LNCaP clone FGC (cell line): ENCODE measurements at places on chromosomes 4 and X.
A peak's percentile ranks its signal among the peaks of the same experiment; 100 is the strongest.

- DNase-seq = no peak
Measured at GRCh38 chr4:104022831-104023230, 303.0 kb upstream of the TACR3 start.

- DNase-seq = no peak
Measured at GRCh38 chr4:9925750-9926439, 95.4 kb downstream of the SLC2A9 start.

DNA sequence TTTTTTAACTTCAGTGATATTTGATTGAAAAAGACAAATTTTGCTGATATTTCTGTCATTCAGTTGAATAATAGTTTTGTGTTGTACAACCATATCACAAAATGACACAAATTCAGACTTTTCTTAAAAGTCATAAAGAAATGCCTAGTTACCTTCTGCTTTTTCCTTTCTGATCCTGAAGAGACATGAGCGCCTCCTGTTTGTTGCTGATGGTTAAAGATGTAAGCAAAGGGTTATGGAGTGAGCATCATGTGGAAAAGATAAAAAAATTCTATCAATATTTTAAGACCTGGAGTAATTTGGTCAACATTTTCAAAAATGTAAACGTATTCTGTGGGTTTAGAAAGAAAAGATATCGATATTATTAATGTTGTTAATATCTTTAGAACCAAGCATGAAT, 669.9 kb upstream of the NR3C2 start:
- DNase-seq = no peak

- DNase-seq = no peak
Measured at GRCh38 chr4:77050962-77051361, 24.8 kb downstream of the CCNI start.

GRCh38 chr4:175930471-175930870, 118.4 kb upstream of the GPM6A start:
- DNase-seq = no peak

- DNase-seq = no peak
Measured at GRCh38 chr4:74223801-74224200, 65.9 kb downstream of the MTHFD2L start.

DNA sequence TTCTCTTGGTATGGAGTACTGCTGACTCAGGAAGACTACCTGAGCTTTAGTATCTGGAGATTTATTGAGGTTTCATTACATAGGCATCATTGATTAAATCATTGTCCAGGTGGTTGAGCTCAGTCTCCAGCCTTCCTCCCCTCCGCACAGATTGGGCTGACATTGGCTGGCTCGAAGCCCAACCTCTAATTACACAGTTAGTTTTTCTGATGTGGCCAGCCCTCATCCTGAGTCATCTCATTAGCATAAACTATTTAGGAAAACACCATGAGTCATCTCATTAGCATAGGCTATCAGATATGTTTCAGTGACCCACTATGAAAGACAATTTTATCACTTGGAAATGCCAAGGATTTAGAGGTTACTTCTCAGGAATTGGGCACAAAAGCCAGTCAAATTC, 93.9 kb upstream of the ANKRD50 start:
- no peak for DNase-seq

DNA sequence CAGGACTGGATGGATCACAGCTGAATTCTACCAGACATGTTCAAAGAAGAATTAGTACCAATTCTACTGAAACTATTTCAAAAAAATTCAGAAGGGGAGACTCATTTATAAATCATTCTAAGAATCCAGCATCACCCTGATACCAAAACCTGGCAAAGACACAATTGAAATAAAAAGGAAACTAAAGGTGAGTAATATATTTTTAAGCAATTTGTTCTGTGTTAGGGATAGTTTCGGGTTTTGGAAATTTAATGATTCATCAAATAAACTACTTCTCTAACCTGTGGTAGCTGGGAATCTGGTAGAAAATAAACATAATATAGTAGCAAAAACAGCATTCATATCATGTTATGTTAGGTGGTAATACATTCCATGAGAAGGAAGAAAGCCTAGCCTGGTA, 662.2 kb upstream of the BOD1L1 start:
- DNase-seq = no peak

GRCh38 chrX:48086082-48086481, 14.6 kb upstream of the ZNF630 start:
- DNase-seq = no peak

DNA sequence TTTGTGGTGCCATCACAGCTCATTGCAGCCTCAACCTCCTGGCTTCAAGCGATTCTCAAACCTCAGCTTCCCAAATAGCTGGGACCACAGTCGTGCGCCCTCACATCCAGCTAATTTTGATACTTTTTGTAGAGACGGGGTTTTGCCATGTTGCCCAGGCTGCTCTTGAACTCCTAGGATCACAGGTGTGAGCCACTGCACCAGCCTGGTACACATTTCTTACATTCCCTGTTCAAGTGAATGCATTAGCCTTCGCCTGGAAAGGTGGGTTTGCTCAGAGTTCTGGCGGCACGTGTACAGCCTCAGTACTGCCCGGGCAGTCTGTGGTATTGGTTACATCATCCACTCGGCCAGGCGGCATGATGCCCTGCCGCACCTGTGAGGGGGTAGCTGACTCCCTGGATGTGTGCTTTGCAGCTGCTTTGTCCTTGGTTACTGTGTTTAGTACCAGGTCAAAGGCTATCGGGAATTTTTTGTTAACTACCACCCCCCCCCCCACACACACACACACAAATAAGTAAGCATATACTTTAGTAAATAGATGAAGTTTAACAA, 57.1 kb downstream of the TNIP2 start:
- DNase-seq = no peak

- no peak for DNase-seq
Measured at GRCh38 chrX:48919947-48920717, 1.3 kb upstream of the PIM2 start.

DNA sequence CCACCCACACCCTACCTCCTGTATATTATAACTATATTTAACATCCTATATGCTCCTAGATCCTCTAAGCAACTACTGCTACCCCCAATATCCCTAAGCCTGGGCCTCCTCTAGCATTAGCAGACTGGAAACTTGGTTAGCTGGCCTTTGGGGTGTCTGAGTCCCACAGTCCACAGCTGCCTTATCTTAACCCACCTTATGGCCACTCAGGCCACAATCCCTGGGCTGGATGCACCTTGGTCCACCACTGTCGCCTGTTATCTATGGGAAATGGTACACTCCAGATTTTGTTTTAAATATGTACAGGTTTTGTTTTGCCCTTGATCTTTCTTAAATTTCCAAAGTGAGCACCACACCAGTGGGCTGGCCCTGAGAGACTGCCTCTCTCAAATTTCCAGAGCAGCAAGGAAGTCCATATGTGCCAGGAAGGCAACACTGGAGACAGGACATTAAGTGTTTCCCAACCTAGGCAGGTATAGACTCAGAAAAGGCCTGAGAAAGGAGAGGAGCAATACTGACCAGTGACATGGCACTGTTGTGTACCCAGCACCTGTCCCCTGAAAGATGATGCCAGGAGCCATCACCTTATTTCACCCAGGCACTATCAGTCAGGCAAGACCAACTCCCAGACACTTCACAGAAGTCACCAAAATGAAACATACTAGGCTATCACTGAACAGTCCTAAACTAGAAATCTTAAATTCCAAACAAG, 921 bp downstream of the PFKFB1 start:
- no peak for DNase-seq

- DNase-seq = no peak
Measured at GRCh38 chr4:102554482-102554881, 53.3 kb downstream of the NFKB1 start.

- no peak for DNase-seq
Measured at GRCh38 chrX:132610536-132610935, 121.7 kb upstream of the MBNL3 start.

DNA sequence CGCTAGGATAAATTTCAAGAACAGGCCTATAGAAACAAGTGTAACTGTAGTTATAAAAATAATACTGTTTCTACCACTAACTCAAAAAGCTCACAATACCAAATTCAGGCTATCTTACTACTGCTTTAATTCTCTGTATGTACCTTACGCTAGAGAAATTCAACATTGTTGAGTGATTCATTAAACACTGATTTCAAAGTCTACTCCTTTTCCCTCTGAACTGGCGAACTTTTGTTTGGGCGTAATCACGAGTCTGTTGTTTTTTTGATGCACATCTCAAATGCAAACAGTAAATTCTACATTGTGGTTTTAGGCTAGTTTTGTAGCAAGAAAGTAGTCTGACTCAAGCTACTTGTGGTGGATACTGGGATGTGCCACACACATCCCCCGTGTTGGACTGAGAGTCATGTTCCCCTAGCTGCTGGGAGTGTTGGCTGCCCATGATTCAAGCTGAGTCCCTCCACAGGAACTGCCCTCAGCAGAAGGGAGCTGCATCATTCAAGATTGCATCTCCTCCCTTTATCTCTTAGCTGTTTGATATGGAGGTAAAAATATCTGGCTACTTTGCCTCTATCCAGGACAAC, 406.1 kb downstream of the RAPGEF2 start:
- DNase-seq = no peak

GRCh38 chrX:150160656-150161055, 202.5 kb upstream of the MAMLD1 start:
- no peak for DNase-seq

DNA sequence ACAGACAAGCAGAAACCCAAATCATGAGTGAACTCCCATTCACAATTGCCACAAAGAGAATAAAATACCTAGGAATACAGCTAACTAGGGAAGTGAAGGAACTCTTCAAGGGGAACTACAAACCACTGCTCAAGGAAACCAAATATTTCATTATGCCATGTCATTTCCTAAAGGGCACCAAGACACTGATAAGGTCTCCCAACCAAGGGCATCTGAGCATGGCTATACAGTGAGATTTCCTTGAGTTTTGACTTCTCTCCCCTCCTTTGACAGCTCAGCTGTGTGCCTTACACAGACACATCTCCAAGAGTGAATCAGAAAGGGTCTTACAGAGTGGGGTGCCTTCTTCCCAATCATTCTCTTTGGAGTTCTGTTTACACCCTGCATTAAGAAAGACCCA, 40.4 kb downstream of the PCDH7 start:
- DNase-seq = no peak

GRCh38 chr4:38170338-38171169, 210.4 kb downstream of the PTTG2 start:
- no peak for DNase-seq

- DNase-seq = no peak
Measured at GRCh38 chr4:159070742-159071141, 32.1 kb upstream of the RAPGEF2 start.

- no peak for DNase-seq
Measured at GRCh38 chr4:118760493-118760892, 75.3 kb downstream of the METTL14 start.

- no peak for DNase-seq
Measured at GRCh38 chr4:163598489-163598888, 104.0 kb downstream of the TMA16 start.

DNA sequence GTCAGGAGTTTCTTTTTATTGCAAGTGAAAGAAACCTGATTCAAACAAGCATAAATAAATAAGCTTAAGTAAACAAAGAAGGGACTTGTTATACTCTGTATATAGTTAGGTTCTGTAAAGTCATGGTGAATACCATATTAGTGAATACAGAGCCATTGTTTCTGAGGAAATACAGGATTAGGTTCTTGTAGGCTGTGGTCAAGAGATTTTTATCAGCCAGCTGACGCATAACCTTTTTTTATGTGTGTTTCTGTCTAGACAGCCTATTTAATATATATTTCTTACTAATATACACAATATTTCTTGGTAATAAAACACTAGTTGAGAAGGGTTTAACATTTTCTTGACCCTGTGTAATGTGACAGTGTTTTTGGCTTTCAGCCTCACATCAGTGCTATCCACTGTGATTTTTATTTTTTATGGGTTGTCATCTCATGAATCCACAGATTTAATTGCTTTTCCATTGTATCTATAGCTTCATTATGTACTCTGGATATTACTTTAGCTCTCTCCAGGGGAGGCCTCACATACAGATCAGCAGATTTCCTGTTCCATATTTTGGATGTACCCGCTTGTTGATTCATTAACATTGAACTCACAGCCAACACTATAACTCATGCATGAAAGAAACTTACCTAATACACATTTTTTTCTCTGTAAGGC, 8.0 kb downstream of the HERC3 start:
- DNase-seq = peak; percentile 97

- DNase-seq = no peak
Measured at GRCh38 chr4:106380179-106380578, 11.6 kb upstream of the GIMD1 start.

GRCh38 chrX:141341743-141342142, 99.4 kb upstream of the SPANXC start:
- no peak for DNase-seq

- no peak for DNase-seq
Measured at GRCh38 chr4:12389604-12390003, 960.9 kb upstream of the HS3ST1 start.

DNA sequence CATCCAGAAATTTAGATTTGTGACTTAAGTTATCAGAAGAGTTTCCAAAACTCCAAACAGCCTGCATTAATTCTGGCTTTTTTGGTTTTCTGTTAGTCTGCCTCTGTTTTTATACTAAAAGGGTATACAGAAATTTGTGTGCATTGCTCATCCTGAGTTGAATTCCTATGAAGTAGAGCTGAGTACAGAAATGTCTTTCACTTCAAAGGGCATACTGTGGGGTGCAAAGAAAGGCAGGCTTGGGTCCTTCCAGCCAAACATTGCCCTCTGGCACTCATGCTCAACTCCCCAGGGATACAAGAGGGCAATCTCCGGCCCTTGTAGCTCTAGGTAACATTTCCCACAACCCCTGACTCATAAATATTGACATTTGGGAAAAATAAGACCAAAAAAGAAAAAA, 27.6 kb upstream of the TMEM184C start:
- no peak for DNase-seq

DNA sequence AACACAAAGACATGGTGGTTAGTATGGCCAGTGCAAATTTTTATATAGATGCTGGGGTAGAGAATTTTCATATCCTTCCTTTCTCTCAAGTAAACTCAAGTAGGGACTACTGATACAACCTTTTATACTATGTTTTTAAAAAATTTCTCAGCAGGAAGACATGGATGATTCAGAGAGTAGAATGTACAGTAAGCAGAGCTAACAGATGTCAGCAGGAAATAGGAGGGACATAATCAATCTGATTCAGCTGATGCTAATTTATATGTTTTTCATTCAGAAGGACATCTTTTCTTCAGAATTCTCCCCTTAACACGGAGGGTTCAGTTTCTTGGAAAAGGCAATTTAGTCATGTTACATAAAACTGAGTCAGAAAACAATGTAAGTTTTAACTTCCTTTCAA, 95.4 kb downstream of the GRIA2 start:
- DNase-seq = no peak

DNA sequence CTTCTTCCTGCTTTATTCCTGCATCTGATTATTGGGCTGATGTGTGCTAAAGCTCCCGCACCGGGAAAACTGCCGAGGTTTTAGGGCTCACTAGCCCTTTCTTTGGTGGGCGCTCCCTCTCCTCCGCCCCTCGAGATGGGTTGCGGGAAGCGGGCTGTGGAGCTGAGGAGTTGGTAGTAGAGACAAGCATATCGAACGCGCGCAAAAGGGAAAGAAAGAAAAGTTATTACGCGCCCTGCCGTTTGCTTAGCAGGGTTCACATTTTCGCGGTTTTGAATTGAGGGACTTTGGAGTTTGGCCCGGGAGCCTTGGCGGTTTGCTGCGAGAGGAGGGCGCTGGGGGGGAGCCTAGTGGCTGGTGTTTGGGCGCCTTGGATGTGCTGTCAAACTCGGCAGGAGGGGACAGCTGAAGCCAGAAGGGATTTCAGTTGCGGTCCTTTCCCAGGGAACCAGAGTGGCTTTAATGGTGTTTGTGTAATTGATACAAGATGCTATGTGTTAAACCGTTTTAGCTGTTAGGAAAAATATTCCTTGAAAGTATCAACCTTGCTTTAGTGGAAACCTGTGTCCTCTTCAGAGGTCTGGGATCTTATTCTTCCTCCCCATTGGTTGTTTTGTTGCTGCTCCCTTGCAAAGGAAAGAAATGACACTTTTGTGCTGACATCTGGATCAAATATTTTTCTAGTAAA, 1.1 kb downstream of the GAB1 start:
- no peak for DNase-seq
